Left ventricle myocardium superior (tissue), 1 donor: ENCODE measurements at places on chromosomes 4 and X.

DNA sequence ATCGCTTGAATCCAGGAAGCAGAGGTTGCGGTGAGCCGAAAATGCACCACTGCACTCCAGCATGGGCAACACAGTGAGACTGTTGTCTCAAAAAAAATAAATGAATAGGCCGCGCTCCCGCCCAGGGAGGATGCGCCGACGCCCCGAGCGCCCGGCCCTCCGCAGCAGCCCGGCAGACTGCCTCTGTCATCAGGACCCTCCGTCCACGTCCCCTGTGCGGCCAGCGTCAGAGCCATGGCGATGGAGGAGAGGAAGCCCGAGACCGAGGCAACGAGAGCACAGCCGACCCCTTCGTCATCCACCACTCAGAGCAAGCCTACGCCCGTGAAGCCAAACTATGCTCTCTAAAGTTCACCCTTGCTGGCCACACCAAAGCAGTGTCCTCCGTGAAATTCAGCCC lies 21.4 kb downstream of the LIAS start:
- DNase-seq: no peak

DNA sequence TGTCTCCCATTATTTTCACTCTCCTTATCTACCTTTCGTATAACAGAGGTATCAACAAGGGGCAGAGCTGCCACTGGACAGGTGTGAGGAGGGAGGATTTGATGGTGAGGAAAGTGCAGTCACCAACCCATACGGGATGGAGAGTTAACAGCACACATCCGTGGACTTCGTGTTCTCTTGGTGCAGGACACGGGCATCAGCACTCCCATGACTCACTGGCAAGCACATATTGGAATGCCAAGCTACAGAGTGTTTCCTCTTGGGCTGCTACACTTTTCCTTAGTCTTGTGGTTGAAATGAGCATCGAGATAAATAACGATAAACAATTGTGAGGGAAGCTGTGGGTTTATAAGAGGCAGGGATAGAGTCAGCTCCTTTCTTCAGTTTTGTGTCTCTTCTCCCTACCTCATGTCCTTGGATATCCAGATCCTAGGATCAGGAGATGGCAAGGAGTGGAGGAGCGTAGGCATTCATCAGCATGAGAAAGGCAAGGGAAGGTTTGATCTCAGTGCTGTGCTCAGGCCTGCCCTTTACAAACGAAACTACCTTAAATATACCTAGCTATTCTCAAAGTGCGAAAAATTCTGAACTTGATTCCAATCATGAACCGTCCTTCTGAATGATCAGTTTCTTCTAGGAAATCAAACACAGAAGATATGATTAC lies 96.3 kb downstream of the ZNF827 start:
- no peak for DNase-seq

- peak; percentile 45 for DNase-seq
These were observed 6.5 kb downstream of the TIFA start for GRCh38 chr4:112279025-112279881.

DNA sequence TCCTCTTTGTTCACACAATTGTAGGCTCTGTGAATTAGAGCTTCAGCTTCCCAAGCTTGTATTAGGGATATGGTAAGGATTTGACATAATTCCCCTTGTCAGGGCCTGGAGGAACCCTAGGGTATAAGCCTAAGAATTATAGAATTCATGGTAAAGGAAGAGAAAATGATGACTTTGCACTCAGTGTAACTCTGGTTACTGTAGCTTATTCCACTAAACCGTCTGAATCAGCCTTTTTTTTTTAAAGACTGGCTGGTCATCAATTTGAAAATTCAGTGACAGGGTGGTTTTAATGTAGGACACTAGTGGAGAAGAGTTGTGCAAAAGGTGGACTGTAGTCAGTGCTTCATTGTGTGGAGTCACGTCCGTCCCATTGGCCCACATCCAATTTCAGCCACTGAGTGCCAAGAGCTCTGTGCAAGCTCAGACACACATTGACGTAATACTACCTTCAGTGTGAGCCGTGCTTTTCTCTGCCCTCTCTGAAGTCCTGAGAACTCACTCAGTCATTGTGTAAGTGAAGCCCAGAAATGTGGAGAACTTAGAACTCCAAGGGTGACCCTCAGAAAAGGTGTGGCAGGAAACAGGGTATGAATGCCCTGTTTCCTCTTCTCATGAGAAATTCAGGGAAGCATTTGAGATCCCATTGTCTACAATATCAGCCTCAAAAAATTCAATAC lies 449.8 kb downstream of the C4orf33 start:
- DNase-seq: peak; percentile 79

- DNase-seq: no peak
These were observed 29.8 kb downstream of the DYNLT3 start for GRCh38 chrX:37817579-37817978.

DNA sequence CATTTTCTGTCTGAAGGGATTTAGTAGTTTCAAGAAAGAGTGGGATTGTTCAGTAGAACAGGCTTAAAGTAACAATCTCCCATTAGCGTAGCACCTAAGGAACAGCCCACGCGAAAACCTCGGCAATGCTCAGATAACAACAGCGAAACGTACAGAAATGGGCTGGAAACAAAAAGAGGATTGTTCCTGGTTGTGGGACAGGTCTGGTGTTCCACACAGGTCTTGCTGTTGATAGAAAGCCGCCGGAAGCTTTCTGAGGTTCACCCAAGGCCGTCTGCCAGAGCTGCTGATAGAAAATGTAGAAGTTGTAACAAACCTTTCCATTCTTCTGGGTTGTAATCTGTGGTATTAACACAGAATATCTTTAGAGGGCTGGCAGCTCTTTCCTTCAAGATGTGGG lies 69.4 kb upstream of the CLCN4 start:
- DNase-seq: no peak

GRCh38 chrX:14039344-14039743 lies 9.7 kb upstream of the GEMIN8 start:
- DNase-seq: no peak

DNA sequence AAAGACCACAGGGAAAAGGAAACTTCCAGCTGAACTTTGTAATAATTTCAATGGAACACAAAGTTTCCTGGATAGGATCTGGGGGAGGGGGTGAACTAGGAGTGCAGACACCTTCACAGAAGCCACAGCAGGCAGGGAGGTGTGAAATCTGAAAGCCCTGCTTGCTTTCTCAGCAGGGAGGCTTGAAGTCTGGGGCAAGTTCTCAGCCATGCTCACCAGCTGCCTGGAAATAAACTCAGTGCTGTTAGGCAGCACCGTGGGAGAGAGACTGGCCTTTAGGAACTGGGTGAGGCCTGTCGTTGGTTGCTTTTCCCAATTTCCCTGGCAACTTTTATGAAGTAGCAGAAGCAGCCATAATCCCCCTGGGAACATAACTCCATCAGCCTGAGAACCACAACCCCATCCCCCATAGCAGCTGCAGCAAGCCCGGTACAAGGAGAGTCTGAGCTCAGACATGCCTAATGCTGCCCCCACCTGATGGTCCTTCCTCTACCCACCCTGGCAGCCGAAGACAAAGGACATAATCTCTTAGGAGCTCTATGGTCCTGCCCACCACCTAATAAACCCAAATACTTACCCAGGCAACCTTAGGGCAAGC lies 39.2 kb upstream of the NMU start:
- DNase-seq: no peak

DNA sequence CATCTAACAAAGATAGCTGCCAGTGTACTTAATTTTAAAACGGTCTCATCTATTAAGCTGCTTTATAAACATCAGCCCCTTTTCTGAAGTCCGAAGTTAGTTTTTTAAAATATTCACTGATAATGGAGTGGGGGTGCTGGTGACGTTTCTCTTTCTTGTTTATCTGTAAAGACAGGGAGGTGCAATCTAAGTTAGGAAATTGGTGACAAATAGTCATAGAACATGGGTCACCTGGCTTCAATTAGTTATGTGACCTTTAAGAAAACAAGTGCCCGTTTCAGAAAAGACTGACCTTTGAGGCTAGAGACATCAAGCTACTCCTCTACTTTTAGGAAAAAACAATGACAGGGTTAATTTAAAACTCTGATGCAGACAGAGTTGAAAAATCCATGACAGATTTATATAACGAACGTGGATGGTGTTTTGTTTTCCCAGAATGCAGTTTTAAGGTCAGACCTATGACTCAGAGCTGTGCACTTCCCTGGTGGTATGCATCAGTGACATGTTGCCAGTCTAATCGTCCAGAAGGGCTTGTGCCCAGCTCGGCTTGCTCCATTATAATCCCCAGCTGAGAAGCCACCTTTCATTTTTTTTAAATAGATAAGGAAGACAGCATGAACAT lies 38.2 kb downstream of the FHL1 start:
- no peak for DNase-seq

GRCh38 chr4:89196056-89196674 lies 84.8 kb downstream of the TIGD2 start:
- DNase-seq: no peak

DNA sequence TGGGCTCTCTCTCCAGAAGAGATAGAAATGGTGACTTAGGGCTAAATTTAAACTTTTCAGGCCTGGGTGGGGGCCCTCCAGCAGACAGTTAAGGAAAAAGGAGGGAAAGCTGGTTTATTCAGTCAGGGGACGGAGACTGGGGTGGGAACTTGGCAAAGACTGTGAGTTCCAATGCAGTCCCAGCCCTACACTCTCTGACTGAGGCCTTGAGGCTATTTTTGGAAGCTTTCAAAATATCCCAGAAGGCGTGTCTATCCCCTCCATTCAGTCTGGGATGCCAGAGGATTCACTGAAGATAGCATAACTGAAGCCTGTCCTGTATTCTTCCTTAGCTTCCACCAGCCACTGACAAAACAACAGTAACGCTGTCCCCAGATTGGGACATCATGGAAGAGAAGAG lies 32.1 kb upstream of the MSN start:
- DNase-seq: peak; percentile 28

GRCh38 chr4:150746156-150746555 lies 164.2 kb downstream of the MAB21L2 start:
- no peak for DNase-seq

GRCh38 chr4:8917321-8917811 lies 45.7 kb upstream of the HMX1 start:
- no peak for DNase-seq

GRCh38 chr4:55409468-55410171 lies 13.9 kb downstream of the TMEM165 start:
- DNase-seq: no peak

DNA sequence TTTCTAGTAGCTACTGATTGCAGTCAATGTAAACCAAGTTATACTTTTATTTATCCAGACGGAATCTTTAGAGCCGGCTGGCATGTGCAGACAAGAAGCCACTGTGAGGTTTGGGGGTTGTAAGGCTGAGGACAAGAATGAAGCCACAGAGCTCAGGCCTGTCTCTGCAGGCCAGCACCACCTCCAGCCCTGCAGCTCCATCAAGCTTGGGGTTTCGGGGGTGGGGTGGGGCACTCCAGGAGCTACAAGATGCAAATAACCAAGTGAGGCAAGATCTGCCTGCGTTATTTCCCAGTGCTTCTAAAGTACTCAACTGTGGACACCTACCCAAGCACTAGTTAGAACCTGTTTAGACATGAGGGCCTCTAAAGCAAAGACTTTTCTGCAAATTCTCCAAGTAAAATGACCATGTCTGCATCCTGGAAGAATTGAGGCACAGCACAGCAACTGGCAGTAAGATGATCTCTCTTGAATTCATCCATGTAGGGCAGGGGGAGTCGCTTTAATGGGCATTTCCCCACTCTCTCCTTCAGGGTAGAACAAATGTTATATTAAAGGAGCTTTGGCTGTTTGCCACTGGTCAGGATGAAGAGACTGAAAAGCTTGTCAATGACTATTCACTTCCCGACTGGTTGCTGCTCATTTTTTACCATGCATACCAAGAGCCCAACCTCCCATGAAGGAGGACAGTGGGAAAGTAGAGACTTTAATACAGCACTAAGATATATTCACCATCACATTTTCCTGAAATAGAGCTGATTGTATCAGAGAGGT lies 222.5 kb downstream of the MGST2 start:
- DNase-seq: no peak

DNA sequence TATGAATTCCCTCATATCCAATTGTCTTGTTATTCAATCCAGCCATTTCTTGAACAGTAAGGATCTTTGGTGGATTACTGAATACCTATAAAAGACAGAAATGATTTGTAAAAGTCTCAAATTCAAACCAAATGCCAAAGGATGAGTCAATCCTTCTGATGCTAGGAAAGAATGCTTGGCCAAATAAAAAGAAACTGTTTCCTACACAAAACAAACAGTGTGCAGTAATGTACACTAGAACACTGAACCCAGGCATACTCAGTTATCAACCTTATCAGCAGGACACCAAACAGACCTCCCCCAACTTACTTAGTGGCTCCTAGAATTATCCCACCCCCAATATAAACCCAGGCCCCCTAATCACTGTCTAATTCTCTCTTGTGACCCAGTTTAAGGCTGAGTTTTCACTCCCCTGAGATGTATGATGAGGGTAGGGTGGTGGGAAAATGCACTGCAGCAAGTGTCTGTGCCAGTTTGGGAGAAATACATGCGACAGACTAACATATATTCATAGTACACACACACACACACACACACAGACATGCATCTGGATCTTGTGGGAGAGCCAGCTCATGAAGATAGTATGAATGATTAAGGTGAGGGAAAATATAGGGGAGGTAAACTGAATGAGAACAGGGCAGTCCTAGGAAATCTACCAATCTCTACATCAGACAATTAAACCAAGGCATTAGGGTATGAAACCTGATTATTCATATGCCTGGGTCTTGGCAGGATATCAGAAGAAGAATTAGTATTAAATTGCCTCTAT lies 35.0 kb downstream of the CLDN2 start:
- DNase-seq: no peak

DNA sequence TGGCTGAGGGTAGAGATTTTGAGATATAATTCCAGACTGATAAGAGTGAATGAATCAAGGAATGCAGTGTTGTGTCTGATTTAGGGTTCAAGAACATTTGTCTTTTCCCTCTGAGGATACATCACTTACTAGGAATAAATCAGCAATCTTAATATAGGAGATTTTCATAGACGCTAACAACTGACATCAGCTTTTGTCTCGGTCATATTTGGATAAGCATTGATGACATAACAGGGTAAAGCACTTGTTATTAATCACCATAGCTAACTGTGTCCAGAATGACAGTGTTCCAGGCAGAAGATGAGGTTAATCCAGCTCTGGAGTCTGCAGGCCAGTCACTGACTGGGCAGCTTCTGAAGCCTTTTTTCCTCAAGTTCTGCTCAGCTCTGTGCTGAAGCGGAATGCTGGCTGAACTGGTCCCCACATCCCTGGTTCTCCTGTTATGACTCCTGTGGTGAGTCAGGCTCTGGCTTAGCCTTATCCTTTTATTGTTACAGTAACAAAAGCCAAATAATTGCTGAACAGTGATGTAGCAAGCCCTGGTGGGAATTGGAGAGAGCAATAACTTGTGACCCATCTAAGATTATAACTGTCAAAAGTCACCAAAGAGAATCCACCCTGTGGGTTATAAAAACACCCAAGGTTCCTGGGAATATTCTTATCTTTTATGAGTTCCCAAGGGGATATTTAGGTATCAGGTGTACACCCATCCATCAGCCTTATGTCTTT lies 41.8 kb downstream of the FNIP2 start:
- peak; percentile 61 for DNase-seq

- DNase-seq: no peak
These were observed 44.0 kb downstream of the PCYT1B start for GRCh38 chrX:24603191-24603590.

GRCh38 chr4:10302096-10302495 lies 155.1 kb downstream of the ZNF518B start:
- no peak for DNase-seq
